ENCODE measurements at places on chromosomes 4 and X. TPM values are rescaled to one million over a fixed set of nuclear protein-coding genes. Genes with fewer than 3 reads are reported as not detected.

SOD3 gene
- total RNA-seq: 2.7 TPM

LRRC66 gene
- 0.80 TPM for total RNA-seq

SPRY1 gene
- total RNA-seq: 16.7 TPM

DDX53 gene
- total RNA-seq: not detected

PRMT9 gene
- 5.3 TPM for total RNA-seq

GRK4 gene
- total RNA-seq: 4.0 TPM

SASH3 gene
- total RNA-seq: not detected

PDGFRA gene
- total RNA-seq: 159 TPM

ERAS gene
- not detected for total RNA-seq

GAGE13 gene
- total RNA-seq: not detected

DOCK11 gene
- 11.6 TPM for total RNA-seq

MTNR1A gene
- 0.48 TPM for total RNA-seq

SSX2 gene
- not detected for total RNA-seq

SLC6A8 gene
- total RNA-seq: 29.3 TPM

USP46 gene
- 16.6 TPM for total RNA-seq

Data from epithelial cell of alveolus of lung (primary cell).